ENCODE measurements at places on chromosomes 3 and 15.
A peak's percentile ranks its signal among the peaks of the same experiment; 100 is the strongest.

- DNase-seq: no peak
These were observed 6.0 kb upstream of the ALPK3 start for GRCh38 chr15:84811151-84811550.

GRCh38 chr3:16124636-16125035, 49.8 kb upstream of the GALNT15 start:
- DNase-seq: no peak

- no peak for DNase-seq
These were observed 495.3 kb upstream of the RASGRP1 start for GRCh38 chr15:39059917-39060316.

DNA sequence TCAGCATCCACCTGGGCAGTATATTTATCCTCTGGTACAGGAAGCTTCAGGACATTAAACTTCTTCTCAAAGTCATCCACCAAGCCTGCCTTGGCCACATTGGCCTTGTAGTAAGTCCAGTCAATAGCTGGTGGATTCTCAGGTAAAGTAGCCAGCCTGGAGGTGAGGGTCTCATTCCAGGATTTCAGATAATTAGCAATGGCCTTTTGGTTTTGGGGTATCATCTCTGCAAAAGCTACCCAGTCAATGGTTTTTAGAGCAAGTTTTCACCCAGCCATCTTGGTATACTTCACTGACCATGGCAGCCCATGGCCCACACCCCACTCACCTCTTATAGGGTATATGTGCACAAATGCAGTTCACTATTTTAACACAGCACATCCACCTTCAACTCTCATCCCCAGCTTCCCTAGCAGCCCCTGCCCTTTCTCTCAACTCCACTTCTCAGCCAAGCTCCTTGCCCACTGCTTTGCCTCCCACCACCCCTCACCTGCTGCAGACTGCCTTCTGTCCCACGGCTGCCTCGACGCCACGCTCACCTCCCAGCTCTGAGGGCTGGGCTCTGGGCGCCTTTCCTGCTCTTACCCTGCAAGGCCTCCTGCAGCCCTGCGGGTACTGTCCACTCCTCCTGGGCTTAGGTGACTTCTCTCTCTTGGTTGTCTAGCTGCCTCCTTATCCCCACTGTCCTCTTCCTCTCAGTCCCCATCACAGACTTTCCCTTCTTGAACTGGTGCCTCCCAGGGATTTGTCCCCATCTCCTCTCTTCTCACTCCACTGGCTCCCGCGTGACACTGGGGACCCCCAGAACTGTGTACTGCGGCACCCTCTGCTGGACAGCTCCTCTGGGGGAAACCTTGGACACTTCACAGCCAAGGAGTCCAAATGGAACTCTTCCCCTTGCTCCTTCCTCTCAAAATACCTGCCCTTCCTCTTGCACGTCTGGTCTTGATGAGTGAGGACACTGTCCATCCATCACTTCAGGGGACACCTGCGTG, 1.7 kb upstream of the TGM5 start:
- no peak for DNase-seq

DNA sequence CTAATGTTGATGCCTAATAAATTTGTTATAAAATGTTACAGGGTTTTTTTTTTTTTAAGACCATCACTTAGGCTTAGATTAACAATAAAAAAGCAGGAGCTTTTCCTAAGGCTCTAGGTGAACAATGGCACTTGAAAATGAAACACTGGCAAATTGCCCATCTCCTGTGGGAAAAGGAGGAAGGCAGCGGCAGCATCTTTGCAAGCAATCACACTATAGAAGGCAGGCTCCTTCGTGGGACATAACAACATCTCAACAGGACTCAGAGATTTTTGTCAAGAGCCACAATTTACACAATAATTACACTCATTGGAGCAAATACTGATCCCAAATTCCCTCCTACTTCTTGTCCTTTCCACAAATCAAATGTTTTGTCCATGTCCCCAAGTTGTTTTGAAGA, 646.7 kb downstream of the ROBO2 start:
- DNase-seq: no peak

DNA sequence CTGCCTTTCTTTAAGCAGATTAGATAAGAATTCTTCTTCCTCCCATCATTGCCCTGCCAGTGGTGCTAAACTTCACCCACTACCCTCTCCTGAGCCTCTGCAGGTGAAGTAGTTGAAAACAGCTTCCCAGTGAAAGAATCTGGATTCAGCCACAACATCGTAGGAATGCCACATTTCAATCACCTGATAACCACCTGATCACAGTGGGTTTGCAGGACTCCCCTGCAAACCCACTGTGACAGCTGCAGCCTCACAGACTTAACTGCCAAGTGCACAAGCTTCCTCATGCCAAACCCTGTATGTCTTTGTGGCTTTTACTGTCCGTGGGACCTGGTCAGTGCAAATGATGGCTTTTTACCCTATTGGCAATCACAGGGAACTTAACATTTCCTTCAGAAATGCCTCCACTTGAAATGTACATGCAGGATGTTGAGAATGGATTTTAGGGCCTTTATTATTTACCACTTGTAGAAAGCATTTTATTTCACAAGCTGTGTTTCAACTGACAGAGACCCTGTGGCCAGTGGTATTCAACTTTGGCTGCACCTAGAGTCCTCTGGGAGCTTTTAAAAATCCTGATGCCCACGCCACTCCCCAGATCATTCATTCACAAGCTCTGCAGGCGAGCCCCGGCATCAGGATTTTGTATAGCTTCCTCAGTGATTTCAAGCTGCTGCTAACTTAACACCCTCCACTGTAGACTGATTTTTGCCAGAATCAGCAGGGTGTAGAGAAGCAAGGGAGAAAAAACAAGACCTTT, 49.1 kb downstream of the OXNAD1 start:
- no peak for DNase-seq

DNA sequence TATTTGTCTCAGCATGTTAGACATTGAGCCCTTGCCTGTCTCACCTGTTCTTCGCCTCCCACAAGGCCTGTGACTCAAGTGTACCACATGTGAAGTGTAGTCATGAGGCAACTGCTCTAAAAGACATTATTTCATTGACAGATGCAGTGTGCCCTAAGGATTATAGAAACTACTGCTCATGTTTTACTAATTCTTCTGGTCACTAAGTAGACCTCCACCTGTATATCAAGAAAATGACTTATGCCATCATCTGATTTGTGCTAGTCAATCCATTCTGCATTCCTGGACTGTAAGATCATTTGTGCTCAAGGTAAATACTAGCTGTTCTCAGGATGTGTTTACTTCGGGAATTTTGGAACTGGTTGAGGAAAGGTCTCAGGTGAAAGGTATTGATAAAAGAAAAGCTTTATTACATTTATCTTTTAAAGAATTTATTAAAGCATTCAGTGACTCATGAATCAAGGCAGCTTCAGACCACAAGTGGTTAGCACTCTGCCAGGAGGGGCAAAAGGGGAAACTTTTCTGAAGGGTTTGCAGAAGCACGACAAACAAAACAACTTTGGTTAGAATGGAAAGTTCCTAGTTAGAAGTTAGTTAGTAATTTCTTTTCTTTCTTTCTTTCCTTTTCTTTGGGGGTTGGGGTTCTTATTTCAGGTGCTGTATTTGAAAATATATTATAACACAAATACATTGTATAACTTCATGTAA, 465.3 kb upstream of the CBLB start:
- no peak for DNase-seq

- DNase-seq: no peak
These were observed 578.3 kb upstream of the ADAMTS9 start for GRCh38 chr3:65265942-65266590.

- no peak for DNase-seq
These were observed 15.9 kb upstream of the OCA2 start for GRCh38 chr15:28114721-28115622.

DNA sequence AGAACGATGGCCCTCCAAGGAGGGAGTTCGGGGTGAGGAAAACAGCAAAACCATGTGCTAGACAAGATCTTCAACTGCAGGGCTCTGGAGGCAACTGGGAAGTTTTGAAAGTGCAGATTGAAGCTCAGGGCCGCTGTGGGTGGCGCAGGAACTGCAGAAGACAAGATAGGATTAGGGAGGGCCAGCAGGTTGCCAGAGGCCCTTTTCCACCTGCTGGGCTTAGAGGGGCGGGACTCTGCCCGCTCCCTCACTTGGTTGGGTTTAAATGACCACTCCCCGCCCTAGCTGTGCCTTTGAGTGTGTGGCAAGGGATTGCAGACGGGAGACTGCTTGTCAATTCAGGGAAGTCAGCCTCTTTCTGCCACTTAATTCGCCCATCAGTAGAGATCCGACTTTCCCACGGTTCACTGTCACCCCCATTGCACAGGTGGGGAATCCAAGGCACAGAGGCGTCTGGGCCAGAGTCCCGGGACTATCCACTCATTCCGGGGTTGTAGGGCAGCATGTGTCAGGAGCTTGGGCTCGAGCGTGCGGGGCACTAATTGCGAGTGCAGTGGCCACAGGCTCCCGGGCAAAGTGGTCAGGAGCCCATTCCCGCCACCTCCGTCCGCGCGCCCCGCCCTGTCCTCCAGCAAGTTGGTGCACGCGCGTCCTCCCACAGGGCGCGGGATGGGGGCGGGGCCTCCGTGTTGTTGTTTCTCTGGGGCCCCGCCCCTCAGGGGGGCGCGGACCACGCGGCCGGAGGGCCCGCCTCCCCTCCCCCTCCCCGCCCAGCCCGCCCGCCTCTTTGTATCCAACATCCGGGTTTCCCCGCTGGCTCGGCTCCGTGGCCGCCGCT, at the start of gene ACVR2B:
Gene ACVR2B (plus strand): TSS at position 816 of the 838 bp plus-strand sequence. CDS start 433 bp downstream, outside the sequence.
- DNase-seq: peak; percentile 70

- no peak for DNase-seq
These were observed 159.2 kb upstream of the SLC24A5 start for GRCh38 chr15:47961401-47962090.

GRCh38 chr15:23764306-23764705, 77.2 kb upstream of the NDN start:
- DNase-seq: no peak

DNA sequence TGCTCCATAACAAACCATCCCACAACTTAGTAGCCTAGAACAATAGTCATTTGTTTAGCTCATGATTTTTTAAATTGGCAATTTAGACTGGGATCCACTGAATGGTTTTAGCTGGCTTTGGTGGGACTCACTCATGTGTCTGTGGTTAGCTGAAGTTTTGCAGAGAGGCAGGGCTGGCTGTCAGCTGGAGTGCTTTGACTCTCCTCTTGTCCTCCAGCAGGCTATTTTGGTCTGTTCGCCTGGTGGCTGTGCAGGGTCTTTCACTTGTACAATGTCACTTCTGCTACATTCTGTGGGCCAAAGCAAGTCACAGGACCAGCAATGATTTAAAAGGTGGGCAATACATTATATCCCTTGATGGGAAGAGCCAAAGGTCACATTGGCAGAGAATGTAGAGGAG, 1146.5 kb downstream of the ROBO2 start:
- DNase-seq: no peak

DNA sequence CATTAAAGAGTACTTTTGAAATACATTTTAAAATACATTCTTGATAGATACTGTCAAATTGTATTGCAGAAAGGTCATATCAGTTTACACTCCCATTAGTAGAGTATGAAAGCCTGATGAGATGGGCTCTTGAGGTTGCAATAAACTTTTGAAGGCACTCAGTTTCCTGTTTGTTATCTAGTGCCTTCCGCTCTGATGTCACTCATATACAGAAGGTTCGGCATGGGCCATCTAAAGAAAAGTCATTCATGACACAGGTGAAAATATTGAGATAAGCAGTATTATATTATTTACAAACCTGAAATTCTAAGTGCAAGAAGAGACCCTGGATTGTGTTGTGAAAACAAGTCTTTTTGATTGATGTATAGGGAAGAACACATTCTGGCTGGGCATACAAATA, 36.5 kb upstream of the DENND4A start:
- no peak for DNase-seq

GRCh38 chr15:96457841-96458240, 127.3 kb downstream of the NR2F2 start:
- DNase-seq: no peak

GRCh38 chr3:25581823-25582222, 82.9 kb downstream of the TOP2B start:
- no peak for DNase-seq

- no peak for DNase-seq
These were observed 65.8 kb downstream of the TPRG1 start for GRCh38 chr3:189237526-189237925.

- no peak for DNase-seq
These were observed 1.7 kb downstream of the SCN11A start for GRCh38 chr3:39050029-39050428.

DNA sequence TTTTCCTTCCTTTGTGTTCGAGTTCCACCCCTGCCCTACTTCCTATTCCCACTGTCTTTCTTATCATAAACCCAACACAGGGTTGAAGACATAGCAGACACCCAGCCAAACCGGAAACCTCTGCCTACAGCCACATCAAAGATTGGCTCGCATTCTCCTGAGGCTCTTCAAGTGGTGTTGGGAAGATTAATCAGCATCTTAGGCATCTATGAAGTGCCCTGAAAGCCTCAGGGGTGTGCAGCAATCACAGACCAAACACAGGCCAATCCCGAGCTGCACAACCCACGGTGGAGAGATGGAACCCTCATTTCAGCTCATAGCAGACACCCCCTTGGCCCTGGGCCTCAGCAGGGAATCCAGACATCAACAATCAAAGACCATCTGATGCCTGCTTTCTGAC, 255.9 kb downstream of the XXYLT1 start:
- no peak for DNase-seq

GRCh38 chr15:71752128-71752527, 58.2 kb upstream of the NR2E3 start:
- no peak for DNase-seq
